ENCODE measurements at places on chromosomes 12 and 14.

GRCh38 chr12:85588221-85588620 is 248.0 kb downstream of the RASSF9 start:
- no peak for DNase-seq

DNA sequence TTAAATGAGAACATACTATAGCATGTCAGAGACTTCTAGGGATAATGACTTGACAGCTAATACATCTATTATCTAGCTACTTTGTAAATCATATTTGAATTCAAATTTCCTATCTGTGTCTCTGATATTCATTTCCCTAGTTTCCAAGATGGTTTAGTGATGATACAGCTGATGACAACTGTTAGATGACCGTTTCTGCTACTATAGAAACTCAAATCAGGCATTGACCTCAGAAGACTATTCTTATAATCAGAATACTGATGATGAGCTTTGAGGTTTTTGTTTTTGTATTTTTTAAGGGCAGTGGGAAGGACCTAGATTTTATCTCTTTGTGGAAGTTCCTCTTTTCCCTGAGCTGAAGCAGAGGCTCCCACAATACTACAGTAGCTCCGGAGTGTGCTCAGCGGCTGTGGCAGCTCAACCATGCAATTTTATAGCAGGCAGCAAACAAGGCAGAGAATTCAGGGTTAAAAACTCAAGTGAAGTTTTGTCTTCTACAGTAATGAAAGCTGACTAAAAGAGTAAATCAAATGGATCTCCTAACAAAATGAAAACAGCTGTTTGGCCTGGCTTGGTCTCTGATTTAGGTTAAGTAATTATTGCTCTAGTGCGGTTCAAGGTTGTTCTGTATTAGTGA is 145.1 kb downstream of the SLC25A21 start:
- DNase-seq, result no peak

DNA sequence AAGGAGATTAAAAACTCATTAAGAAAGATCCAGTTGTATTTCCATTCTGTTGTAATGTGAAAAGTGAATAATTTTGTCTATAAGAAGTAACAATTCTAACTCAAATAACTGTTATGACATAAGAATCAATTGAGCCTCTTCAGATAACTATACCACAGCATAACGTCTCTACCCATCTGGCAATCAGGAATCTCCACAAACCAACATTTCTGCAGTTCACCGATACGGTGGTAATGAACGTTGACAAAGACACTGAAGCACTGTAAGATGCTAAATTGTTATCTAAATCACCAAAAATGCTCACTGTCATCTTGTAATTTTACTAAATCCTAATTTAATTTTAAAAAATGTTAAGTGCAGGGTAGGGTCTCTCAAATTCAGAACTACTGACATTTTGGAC is 130.9 kb upstream of the USP15 start:
- no peak for DNase-seq

GRCh38 chr12:94374124-94374523 is 85.5 kb downstream of the CEP83 start:
- DNase-seq, result no peak

DNA sequence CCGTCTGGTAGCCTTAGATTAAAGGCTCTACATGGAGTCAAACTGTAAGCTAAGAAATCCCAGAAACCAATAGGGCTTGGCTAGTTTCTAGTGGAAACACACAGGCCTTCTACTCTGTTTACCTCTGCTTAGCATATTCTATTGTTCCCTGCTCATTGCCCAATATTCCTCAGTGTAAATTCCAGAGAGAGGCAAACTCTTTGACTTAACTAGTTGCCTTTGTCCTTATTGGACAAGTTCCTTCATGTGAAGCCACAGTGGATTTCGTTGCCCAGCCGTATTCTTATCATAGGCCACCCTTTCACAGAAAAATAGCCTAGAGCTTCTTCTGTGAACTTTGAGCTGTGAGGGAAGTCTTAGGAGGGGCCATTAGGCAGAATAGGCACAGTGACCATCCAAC is 186.1 kb downstream of the PLCZ1 start:
- DNase-seq, result no peak

- no peak for DNase-seq
Measured at GRCh38 chr14:75068294-75069120, 934 bp upstream of the ZC2HC1C start.

DNA sequence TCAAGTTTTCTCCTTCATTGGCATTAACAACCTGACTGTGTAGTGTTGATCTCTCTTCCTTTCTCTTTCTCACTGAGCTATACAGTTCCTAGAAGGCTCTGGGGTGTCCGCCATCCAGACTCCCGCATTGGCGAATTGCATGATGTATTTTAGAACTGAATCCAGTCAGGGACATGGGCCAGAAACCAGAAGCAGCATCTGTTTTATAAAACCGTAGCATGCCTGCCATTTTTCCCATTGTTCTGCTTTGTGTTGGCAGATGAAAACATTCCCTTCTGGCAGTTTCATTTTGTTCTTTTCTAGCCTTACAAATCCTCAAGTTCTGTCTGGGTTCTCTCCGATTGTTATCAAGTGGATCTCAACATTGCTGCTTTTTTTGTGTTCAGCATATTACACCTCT is 268.3 kb upstream of the SEL1L start:
- no peak for DNase-seq

DNA sequence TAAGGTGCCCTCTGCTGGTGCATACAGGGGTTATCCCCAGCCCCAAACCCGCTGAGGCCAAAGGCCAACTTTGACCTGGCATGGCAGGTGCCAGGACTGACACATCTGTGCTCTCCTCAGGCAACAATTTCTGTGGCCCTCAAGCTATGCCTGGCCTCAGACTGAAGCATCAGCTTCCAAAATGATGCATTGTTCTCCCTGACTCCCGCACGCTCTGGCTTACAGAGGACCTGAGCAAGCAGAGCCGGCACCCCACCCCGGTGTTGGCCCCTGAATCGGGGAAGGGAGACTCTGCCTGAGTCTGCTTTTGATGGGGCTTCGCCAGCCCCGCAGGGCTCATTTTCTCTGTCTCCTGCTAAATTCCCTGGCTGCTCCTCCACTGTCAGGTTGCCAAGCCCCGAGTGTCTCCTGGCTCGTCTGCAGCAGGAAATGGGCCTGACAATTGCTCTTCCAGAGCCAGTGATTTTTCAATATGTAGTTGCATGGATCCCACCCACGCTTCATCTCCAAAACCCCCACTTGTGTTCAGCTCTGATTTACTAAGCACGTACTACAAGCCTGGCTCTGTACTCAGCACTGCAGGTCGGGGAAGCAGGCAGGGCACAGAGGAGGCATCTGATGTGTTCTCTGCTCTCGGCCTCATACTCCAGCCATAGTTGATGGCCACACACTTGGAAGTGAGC is 126.1 kb downstream of the SLC38A6 start:
- DNase-seq, result no peak

DNA sequence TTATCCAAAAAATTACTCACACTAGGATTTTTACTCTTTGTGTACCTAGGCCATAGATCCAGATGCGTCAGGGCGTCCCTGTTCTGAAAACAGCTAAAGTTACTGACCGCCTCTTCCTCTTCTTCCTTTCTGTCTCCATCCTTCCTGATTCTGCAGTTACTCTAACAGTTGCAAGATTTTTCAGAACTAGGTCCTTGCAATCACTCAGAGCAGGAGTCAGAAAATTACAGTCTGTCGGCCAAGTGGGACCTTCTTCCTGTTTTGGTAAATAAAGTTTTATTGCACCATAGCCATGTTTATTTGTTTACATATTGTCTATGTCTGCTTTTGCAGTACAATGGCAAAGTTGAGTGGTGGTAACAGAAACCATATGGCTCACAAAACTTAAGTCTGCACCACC is 25.6 kb upstream of the FGF6 start:
- no peak for DNase-seq

GRCh38 chr12:53539526-53539925 is 32.2 kb upstream of the NPFF start:
- DNase-seq, result no peak

DNA sequence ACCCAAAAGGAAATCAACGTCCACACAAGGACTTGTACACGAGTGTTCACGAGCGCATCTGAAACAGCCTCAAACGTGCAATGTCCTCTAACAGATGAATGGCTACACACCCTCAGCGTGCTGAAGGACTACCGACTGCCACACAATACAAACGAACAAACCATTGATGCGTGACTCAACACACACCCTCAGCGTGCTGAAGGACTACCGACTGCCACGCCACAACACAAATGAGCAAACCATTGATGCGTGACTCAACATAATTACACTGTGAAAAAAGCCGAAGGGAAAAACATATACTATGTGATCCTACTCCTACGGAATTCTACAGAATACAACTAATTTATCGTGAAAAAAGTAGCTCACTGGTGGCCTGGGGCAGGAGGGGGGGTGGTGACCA is 25.1 kb upstream of the BTBD6 start:
- no peak for DNase-seq

DNA sequence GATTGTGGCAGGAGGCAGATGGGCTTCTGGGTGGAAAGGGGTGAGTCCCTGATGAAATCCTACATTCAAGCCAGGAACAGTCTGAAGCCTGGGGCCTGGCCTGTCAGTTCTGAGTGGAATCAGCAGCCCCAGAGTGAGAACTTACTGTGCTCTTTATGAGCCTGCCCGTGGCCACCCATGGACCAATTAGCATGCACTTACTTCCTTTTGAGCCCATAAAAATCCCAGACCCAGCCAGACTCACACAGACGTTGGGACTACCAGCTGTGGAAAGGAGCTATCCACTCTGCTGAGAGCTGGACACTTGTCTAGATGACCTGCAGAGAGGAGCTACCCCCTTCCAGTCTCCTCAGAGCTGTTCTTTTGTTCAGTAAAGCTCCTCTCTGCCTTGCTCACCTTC is 104.5 kb downstream of the MNAT1 start:
- no peak for DNase-seq

- DNase-seq, result no peak
Measured at GRCh38 chr12:100823963-100824362, 29.4 kb downstream of the ANO4 start.

Measured in GM18507 (cell line).